ENCODE measurements at places on chromosomes 16 and 17.

- no peak for DNase-seq
Observed at GRCh38 chr16:89495121-89495520, 4.8 kb upstream of the ANKRD11 start.

DNA sequence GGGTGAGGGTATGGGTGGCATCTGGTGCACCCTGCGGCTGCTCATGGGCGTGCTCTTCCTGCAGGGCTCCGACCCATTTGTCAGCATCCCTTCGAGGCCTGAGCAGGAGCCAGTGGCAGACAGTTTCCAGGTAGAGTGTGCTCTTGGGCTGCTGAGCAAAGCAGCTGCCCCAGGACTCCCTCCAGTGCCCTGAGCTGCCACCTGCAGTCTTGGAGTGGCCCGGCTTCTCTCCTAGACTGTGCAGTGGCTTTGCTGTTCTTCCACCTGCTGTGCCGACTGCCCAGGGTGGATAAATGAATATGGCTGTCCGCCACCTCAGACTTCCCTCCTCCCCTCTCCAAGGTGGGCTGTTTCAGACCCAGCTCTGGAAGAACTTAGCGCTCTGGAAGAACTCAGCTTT, 10.8 kb upstream of the JPT2 start:
- DNase-seq: no peak

- DNase-seq: peak; percentile 78
Observed at GRCh38 chr17:42459801-42460281, 1.2 kb downstream of the ATP6V0A1 start.

DNA sequence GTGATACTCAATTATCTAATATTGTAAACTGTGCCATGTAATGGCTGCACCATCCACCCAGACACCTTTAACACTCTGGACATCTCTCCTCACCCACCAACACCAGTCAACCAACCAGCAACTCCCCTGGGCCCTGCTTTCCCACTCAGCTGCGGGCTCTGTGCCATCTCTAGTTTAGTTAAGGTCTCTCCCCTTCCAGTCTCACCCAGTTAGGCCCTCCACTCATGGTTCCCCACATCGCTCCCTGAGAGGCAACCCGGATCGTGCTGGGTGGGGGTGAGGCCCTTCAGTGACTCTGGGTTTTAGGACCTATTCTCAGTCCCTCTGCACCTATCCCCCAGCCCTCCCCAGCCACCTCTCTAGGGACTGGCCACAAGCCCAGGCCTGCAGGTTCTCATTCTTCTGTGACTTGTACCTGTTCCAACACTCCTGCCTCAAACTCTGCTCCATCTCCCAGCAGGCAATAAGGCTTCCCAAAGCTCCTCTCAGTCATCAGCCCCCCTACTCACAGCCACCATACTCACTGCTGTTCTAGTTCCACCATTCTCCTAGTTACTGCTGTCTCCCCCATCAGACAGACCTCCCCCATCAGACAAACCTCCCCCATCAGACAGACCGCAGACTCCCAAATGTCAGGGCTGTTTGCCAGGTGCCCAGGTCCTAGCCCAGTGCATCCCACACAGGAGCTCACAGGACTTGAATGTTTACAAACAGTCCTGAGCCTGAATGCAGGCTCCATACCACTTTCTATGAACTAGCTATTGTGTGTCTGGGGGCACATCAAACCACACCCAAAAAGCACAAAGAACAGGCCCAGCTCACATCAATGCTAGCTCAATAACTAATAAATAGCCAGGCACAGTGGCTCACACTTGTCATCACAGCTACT, 2.6 kb downstream of the TK2 start:
- no peak for DNase-seq

GRCh38 chr17:3679531-3680126, 11.0 kb downstream of the EMC6 start:
- DNase-seq: no peak

DNA sequence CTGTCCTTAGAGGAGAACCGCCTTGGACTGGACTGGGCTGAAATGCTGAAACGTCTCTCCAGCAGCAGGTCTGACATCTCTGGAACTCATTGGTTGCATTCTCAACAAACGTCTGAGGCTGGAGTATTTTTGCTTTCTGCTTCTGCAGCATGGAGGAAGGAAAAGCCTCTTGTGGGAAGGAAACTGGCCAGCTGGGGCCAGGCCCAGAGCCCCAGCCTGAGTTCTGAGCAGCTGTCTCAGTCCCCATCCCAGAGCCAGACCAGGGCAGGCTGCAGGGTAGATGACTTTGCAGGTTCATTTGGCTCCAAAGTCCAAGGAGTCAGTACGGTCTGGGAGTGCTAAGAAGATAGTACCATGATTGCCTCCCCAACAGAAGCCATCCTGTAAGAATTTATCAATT, 18.3 kb downstream of the TEKT3 start:
- DNase-seq: no peak

GRCh38 chr17:8492121-8492520, 56.4 kb downstream of the NDEL1 start:
- no peak for DNase-seq

DNA sequence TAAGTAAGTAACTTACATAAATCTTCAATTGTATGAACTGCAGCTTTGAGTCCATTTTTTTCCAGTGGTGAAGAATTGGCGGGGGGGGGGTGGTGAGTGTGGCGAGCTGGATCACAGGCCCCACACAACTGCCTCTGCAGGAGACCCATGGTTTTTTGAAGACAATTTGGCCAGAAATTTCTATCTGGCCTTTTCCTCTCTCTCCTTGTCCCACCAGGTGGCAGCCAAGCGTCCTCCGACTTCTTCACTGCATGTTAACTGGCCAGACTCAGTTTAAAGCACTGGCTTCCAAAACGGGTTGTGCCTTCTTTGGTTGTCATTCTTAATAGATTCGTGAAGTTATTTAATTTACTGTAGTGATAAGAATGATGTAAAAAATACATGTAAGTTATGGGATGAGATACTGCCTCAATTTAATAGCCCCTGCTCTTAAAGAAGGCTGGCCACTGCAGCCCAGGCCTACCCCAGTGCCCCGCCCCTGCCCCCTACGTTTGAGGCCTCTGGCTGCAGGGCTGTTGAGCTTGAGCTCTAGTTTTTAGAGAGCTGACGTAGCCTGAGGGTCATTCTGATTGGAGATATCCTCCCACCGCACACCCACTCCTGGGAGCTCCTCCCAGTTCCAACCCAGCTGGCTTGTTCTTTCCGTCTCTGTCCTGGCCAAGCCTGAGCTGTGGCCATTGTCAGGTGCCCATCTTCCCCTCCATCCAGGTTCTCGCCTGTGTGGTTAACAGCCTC, 36.4 kb downstream of the AKAP1 start:
- DNase-seq: peak; percentile 85

DNA sequence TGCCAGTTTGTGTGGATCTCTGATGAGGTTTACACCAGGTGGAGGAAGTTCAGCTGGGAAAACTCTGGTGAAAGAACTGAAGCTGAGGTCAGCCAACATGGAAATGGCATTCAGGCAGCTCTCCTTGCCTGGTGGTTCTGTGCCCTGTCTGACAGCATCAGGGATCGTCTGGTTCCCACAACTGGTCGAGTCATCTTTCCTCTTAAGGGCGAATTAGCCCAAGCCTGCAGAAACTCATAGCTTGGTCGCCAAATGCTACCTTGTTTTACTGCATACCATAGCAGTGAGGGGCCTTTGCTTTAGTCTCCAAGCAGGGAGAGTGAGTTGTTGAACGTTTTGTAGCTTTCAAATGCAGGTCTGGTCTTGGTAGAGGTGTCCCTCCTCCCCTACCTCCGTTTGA, 7.2 kb downstream of the PLCG2 start:
- no peak for DNase-seq

DNA sequence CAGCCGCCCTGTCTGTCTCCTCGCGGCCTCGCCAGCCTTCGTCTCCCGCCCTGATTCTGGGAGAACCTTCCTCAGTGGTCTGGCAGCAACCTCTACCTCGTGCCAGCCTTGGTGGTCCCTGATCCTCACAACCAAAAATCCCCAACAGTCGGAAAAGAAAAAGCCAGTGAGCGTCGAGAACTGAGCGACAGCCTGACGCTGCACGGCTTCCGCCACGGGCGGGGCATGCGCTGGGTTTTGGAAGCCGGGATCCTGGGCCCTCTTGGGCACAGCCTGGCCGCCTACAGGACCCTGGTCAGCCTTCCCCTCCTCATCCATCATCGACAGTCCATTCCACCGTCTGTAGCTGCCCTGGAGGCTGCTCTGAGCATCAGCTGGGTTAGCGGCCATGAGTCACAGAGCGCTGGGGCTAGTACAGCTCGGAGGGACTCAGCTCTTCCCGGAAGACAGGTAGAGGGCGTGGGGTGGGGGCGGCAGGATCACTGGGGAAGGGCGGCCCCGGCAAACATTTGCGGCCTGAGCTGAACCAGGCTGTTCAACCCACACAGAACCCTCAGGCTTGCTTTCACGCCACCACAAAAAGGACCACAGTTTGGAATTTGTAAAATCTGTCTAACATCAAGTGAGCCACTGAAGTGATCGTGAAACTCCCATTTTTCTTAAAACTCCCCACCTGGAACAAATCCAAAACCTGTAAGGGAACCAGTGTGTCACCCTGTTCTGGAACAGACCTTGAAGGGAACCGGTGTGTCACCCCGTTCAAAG, 55.4 kb upstream of the DOC2B start:
- DNase-seq: peak; percentile 27

DNA sequence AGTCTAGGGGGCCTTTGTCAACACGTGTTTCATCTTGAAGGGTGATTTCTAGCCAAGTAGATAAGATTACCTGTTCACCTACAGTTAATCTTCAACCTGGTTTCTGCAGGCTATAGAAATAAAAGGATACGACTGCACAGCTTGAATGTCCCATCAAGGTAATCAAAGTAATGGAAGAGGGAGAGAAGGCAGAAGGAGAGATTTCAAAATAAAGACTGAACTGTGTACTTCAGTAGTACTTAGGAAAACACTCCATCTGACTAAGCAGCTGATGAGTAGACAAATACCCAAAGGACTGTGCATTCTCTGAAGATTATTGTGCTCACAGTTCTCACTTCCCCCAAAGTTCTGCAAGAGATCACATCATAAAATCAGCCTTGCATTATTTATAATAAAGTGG, 5.8 kb upstream of the RFFL start:
- DNase-seq: no peak

DNA sequence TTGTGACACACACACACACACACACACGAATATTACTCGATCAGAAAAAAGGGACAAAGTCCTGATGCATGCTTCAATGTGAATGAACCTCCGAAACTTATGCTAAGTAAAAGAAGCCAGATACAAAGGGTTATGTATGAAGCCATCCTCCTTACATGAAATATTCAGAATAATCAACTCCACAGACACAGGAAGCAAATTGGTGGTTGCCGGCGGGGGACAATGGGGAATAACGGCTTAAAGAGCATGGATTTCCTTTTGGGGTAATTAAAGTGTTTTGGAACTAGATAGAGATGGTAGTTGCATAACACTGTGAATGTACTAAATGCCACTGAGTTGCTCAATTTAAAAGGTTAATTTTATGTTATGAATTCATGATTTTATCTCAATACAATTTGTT, 8.1 kb upstream of the CACNG5 start:
- no peak for DNase-seq

DNA sequence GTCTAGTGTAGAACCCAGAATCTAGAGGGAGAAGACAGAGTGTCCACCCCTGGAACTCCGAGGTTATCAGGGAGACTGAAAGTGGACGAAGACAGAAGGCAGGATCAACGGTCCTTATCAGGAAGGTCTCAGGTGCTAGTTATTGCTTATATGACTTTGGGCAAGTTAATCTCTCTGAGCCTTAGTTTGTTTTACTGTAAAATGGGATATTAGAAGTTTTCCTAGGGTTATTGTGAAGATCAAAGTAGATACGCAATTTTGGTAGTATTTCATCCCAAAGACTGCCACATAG, 1.2 kb downstream of the RNF167 start:
- no peak for DNase-seq

- no peak for DNase-seq
Observed at GRCh38 chr16:2713985-2714774, 5.8 kb downstream of the PRSS27 start.

DNA sequence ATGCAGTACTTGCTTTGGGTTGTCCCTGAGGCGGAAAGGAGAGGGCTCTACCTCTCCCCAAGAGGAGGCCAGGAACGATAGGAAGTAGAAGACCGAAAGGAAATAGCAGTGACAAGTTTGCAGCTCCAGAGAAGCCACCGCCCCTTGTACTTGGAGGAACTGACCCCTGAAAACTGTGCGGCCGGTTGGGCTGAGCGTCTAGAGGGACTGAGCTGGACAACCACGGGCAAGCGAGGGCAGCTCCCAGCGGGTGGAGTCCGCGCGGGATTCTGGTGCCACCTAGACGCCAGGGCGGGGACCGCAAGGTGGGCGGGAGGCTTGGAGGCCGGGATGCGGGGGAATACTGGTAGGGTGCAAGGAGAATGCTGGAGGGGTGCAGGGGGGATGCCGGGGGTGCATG, 1.3 kb upstream of the SLC6A4 start:
- DNase-seq: peak; percentile 76

- DNase-seq: peak; percentile 54
Observed at GRCh38 chr17:81080019-81080418, 45.1 kb downstream of the BAIAP2 start.

DNA sequence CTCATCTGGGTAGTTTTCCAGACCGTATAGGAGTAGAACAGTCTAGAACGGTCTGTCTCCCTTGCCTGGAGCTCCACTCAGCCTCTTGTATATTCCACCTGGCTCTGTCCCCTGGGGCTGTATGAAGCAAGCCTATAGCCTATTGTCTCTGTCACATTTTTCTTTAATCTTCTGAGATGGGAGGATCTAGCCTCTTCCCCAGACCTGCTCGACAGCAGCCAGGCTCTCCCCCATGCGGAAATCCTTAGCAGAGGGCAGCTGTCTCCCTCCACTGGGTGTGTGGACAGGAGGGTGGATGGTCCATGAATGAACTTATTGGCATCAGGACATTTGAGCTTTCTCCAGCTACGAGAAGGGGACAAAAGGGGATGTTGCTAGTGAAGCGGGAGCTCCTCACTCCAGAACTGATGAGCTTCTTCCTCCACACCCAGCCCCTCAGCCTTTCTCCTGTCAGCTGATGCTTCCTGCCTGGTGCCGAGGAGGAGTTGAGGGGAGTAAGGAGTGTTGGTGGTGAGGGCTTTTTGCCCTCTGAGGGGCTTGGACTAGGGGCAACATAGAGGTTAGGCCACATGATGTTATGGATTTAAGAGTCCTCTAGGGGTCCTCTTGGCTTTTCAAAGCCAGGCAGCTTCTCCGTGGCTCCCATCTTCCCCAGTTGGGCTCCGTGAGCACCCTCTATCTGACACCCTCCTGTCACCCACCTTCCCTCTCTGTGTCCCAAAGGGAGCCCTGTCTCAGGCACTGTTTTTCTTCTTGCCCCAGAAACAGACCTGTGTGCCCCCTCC, 28.0 kb downstream of the ARHGAP23 start:
- DNase-seq: peak; percentile 71

- peak; percentile 56 for DNase-seq
Observed at GRCh38 chr16:55832773-55833691, at the start of gene CES1. Gene CES1, minus strand, starts transcription at chr16:55833096. Its CDS starts 41 bp downstream, at chr16:55833055.

GRCh38 chr17:33202021-33202420, 91.1 kb downstream of the ASIC2 start:
- DNase-seq: peak; percentile 69

DNA sequence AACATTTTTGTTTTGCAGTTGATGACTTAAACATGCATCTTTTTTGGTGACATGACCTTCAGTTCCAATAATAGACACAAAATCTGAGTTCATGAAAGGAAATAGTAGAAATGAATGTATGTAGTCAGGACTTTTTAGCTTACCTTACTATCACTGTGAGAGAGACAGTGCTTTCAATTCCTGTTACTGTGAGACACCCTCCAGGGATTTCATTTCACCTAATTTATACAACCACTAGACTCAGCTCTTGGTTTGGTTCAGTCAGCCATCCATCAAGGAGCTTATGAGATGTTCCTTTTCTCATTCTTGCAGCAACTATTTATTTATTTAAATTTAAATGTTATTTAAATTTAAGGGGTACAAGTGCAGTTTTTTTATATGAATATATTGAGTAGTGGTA, 77.9 kb downstream of the MAP2K4 start:
- no peak for DNase-seq
